ENCODE measurements at places on chromosomes 3 and 15.
A peak's percentile ranks its signal among the peaks of the same experiment; 100 is the strongest.

DNA sequence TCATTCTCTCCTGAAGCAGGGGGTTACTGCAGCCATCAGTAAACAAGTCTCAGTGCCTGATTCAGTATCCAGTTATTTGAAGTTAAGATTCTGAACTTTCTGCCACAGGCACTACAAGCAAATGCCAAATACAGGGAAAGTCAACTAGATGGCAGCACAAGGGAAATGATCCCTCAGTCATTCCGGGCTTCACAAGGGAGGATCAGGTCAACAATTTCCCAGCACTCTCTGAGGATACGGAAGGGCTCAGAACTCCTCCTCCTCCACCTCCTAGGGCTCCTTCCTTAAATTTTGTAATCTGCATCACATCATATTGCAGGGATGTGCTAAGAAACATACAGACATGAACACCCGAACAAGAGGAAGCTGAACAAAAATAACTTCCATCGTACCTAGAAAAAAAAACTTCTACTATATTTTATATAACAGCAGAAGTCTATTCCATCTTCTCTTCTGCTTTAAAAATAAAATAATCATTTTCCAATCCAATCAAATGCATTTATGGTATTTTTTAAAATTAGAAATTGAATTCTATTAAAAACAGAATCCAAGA is 187.1 kb downstream of the FMN1 start:
- DNase-seq = no peak

DNA sequence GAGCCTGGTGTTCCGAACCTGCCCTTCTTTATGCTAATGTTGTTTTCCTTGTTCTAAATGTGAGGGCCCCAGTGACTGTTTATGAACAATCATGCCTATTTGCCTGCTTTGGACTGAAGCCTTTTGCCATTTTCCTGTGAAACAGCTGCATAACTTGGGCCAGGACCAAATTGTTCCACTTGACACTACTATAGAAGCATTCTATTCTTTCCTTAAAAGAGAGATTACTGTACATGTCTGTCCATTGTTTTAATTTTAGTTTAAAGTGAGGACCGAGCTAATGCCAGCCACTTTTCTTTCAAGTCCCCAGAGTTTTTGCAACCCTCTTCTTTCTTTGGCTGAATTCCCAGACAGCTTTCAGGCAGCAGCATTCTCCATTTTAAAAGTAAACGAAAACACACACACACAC is 980.3 kb downstream of the CADM2 start:
- no peak for DNase-seq

DNA sequence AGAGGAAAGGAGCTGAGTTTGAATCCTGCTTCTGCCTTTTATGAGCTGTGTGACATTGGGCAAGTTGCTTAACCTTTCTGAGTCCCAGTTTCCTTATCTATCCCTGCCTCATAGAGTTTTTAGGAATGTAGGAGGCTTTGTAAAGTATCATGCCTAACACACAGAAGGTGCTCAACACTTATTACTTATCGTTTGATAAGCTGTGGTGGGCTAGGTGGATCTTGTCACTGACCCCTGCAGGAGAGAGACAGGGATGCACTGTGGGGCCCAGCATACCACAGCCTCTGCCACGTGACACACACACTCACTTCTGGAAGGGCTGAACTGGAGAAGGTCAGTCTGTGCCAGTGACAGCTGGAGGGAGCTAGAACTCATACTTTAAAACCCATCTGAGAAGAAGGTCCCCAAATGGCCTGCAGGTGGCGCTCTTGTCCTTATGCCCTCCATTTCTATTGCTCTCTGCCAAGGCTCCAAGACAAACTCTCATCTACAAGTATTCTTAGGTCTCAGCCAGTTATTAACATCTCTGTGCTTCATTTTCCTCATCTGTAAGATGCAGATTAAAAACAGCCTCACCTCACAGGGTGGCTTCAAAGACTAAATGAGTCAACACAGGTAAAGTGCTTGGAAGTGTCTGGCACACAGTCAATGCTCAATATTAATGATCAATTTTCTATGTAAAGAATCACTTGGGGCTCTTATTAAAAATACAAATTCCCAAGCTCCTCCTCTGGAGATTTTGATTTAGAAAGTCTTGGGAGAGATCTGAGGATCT is 57.5 kb upstream of the HACD2 start:
- peak; percentile 13 for DNase-seq

GRCh38 chr3:3907023-3907422 is 107.8 kb downstream of the LRRN1 start:
- no peak for DNase-seq

- no peak for DNase-seq
Observed at GRCh38 chr3:88824666-88825564, 282.5 kb upstream of the EPHA3 start.

DNA sequence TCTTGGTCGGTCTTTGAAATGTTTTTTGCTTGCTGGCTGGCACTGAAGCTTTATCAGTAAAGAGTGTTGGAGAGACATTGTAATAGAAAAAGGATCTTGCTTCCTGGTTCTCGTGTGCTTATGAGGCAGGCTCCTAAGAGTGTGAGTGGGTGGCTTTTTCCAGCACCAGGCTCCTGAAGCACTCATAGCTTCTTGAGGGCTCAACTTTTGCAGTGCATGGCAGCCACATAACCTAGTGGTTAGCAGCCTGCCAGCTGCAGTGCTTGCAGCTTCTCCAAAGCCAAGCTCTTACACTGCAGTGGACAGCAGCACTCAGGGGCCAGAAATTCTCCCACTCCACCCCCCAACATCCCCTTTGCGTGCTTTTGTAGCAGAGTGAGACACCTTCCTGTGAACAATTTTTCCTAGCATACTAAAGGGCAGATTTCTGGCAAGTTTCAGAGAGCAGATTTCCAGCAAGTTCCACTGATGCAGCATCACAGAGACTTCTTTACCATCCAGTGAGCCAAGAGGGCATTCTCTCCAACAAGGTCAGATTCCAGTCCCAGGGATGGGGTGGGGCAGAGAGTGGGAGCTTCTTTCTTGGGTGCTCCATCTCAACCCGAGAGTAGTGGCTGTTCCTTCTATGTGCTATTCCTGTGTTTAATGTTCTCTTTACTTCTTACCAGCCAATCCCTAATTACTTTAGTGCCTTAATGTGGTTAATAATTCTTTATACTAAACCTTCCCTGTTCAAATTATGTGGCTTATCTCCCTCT is 15.8 kb upstream of the ARHGEF26 start:
- no peak for DNase-seq

DNA sequence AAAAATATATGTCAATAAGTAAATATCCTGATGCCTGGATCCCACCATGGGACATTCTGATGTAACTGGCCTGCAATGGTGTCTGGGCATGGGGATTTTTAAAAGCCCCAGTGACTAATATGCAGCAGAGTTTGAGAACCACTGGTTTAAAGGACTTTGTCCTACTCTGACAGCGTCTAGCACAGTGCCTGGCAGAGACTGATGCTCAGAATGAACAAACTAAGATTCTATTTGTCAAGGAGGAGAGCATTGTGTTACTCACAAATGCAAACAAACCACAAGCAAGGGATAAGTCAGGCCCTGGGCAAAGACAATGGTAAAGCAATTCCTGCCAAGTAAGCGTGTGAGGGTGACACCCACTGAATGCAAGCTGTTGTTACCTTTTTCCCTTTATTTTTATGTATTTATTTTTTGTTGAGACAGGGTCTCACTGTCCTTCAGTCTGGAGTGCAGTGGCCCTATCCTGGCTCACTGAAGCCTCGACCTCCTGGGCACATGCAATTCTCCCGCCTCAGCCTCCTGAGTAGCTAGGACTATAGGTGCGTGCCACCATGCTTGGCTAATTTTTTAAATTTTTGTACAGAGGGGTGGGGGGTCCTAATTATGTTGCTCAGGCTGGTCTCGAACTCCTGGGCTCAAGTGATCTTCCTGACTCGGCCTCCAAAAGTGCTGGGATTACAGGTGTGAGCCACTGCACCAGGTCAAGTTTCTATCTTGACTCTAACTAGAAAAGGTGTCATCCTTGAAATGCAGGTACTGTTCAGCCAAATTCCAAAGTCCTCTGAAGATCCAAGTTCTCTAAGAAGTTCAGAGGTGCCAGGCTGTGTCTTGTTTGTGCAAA is 909 bp upstream of the GPD1L start:
- DNase-seq = no peak

DNA sequence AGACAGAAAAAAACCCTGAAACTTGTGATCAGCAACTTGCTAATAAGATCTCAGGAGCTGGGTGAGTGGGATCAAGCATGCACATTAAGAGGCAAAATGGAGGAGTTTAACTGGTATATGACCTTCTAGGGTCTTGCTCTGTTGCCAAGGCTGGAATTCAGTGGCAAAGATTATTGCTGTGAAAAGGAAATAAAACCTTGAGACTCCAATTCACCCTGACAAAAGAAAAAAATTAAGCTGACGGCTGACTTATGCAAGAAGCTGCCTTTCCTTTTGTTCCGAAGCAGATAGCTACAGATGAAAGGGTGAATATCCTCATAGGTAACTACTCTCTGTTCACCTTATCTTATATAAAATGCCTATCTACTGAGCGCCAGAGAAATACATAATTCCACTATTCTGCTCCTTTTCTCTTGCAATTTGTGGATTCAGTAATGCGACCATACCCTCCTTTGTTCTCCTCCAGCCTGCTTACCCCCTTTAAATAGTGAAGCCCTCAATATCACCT is 68.9 kb downstream of the HERC1 start:
- DNase-seq = no peak

DNA sequence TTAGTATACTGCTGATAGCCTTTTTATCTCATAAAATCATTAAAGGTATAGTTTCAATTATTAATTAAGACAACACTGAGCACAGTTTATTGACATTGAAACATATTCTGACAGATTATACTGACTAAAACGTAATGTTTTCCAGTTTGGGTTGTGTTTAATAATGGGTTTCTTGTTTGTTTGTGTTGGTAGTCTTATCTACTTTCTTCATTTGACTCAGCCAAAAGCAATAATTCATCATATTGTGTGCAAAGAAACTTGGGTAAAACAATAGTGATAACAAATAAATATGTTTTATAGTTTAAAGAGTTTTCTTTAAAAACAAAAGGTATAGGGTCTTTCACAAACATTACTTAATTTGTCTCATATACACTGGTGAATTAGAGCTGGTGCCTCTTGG is 629.2 kb upstream of the AGTR1 start:
- no peak for DNase-seq

DNA sequence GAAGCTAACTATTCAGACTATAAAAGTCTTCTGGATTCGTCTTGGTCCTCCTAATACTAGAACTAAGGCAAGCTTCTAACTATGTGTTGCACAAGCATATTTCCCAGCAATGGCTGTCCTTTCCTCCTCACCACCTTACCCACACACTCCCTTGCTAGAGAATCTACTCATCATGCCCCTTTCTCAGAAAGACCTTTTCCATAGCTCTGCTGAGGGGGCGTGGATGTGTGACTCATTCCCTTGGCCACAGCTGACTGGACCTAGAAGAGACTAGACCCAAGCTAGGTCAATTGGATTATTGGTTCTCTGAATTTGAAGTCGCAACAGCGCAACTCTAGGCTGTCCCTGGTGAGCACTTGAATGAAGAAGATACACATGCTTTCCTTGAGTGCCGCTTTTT is 47.1 kb downstream of the ERC2 start:
- no peak for DNase-seq

- DNase-seq = no peak
Observed at GRCh38 chr15:74132681-74133651, 2.6 kb downstream of the ISLR2 start.

DNA sequence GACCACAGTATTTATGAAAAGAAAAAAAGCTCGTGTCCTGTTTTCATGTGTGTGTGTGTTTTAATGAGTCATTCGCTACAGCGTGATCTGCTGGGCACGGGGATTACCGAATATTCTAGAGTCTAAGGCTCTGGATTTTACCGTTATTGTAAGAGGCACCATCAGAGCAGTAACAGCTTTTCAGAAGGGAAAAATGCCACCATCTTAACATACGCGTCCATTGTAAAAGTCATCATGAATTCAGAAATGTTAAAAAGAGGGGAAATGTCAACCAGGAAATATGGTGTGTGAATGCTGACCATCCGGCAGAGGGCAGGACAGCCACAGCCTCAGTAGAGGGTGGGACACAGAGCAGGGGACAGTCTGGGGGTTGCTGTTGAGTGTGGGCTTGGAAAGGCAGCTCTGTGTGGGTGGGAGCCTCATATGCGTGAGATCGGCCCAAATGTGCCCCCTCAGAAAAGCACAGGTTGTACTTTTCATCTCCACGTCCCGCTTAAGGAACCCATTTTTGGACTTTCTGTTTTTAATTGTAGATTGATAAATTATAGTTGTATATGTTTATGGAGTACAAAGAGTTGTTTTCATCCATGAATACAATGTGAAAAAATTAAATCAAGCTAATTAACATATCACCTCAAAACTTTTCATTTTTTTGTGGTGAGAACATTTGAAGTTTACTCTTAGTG is 69.6 kb downstream of the ASB7 start:
- DNase-seq = no peak

DNA sequence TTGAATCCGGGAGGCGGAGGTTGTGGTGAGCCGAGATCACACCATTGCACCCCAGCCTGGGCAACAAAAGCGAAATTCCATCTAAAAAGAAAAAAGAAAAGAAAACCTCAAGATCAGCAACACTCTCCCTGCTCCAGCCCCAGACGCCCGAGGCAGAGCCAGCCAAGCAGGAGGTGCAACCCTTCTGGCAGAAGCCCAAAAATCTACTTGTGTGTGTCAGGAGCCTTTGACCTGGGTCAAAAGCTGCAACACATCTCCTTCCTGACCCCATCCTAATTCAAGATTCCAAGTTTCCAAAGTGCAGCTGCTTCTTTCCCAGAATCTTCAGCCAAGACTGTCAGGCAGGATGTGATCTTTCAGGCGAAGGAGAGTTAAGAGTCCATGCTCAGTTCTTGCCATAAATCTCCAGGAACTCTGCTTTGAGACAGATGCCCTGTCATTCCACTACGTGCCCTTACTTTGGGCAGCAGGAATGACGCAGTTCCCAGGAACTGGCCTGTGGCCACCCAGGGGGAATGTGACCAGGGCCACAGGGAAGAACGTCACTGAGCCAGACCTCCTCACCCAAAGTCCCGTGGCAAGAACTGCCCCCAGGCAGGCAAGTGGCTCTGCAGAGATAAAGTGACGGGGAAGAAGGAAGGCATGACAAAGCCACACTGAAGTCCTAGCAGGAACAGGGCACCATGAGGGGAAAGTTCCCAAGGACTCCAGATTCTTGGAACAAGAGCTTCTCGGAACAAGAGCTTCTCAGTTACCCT is 39.4 kb downstream of the SH3BP5 start:
- DNase-seq = no peak

DNA sequence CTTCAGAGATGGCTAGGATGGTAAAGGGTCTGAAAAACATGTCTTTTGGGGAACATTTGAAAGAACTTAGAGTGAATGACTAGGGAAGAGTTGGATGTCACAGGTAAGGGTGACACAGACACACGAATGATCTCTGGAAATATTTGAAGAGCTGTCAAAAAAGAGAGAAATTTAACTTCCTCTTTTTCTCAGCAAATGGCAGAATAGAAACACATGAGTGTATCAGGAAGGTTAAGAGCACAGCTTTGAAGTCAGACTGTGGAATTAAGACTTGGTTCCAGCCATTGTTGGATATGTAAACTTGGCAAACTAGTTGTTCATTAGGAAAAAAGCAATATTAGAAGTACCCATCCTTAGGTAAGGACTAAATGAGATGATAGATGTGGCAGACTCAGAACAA is 117.7 kb downstream of the IMPG2 start:
- no peak for DNase-seq

DNA sequence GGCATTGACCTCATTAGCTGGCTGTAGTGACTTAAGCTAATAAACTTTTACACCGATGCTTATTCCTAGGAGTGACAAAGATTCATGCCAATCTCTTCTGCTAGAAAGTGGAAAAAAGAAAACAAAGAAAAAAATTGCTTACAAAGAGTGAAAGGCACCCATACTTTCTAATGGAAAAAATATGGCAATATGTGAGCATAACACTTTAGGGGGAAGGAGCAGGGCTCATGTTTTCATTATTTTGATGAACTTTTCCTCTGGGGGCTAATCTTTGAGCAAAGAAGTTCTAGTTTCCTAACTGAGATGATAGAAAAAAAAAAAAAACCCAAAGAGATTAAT is 94.8 kb upstream of the THRB start:
- DNase-seq = no peak

Measured in activated CD4-positive, alpha-beta T cell treated with anti-CD3 and anti-CD28 coated beads, Interleukin-2, amount 50 U/mL, for 24 hours (primary cell).